Activated effector memory CD4-positive, alpha-beta T cell treated with anti-CD3 and anti-CD28 coated beads, Interleukin-2, amount 50 U/mL, for 16 hours (primary cell): ENCODE measurements at places on chromosomes 11 and 22.

- DNase-seq: no peak
Measured at GRCh38 chr11:65310736-65311135, 3.9 kb upstream of the CDC42EP2 start.

DNA sequence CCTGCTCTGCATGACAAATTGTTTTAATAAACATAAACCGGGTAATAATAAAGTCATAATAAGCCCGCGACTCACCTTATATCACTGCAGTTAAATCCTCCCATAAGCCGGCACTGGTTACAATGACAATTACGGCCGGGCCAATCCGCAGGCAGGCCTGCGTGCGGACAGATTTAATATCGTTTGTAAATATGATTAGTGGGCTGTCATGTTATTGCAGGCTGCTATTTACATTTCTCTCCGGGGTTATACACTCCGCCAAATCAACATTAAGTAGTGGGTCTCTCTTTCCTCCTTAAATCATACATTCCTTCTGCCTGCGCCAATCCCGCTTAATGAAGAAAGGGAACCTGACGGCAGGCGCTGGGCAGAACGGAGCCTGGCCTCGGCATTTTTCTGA lies 51.8 kb upstream of the LMO1 start:
- no peak for DNase-seq

DNA sequence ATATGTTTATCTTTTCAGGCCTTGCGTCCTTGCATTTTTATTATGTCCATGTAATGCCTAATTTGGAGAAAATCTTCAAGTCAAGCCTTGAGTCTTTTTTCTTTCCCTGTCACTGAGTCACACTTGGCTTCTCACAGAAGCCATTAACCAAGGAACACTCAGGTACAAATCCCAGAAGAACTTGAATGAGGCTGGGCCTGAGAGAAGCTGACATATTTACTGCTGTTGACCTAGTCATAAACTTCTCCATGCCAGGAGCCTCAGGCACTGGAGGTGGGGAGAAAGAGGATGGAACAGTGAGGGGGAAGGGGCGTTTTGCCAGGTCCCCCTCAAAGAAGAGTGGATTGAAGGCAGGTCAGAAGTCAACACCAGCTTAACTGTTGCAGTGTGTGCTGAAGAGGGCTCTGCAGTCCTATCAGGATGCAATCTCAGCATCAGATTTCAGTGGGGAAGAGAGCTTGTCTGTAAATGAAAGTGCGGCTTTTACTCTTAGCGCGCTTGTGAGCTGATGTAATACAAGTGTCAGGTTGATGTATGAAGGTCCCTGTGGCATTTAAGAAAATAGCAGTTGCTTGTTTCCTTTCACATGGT lies 526.0 kb downstream of the ETS1 start:
- DNase-seq: no peak

DNA sequence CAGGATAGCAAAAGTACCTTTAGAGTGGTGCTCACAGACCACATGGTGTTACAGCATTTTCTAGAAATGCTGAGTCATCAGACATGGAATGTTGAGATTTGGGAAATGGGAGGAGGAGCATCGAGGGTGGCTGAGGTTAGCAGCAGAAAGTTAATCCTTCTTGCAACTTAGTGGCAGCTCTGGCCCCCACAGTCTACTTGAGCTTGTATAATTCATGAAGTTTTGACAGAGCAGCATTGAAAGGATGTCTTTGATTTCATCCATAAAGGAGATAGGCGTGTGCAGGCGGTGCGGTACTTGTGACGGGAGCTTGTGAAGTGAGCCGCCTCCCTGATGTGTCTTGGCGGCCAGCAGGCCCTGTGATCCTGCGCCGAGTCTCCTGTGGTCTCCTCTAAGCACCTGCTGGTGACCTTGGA lies 330.5 kb downstream of the TBC1D22A start:
- no peak for DNase-seq

DNA sequence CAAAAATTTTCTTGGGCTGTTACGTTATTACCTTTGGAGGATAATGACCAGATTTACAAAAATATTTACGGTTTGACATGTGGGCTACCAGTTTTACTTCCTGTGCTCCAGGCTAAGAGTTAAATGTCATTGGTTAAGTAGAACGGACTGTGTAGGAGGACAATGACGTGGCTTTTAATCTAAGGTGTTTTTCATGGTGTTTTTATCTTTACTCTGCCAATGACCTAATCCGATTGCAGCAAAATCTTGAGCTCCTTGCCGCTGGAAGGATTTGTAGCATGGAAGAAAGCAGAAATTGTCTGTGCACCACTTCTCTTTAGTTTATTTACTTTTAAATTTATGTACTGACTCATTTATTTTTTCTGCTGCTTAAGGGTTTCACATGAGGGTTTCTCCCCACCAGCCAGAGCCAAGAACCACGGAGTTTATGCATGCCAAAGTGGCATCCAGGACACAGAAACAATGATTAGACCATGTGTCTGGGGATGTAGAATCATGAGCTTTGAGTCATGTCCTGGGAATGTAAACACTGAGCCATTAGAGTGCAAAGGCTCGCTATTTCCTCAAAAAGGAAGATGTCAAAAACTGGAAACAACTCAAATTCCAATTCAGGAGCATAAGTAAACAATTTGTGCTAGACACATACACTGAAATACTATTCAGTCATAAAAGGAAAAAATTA lies 1.9 kb upstream of the CARD16 start:
- DNase-seq: no peak
